ENCODE measurements at places on chromosomes 5 and 9.
A peak's percentile ranks its signal among the peaks of the same experiment; 100 is the strongest.

DNA sequence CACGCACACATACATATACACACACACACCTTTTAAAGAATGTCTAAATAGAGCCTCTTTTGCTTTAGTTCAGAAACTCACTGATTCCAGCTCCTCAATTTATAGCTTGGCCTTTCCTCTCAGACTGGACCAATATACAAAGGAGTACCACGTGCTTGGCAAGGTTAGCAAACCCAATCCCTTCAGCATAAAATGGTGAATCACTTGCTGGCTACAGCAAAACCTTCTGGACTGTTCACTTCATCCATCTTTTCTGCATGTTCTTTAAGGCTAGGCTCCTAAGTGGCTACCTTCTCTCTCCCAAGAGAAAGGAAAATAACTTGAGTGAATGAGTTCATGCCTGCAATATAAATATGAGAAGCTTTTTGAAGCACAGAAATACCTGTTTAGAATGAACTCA is 109.7 kb downstream of the LPAR1 start:
- DNase-seq: no peak

- DNase-seq: no peak
Observed at GRCh38 chr5:179874136-179874535, 15.5 kb upstream of the MRNIP start.

GRCh38 chr5:124697933-124698591 is 48.4 kb downstream of the ZNF608 start:
- no peak for DNase-seq

DNA sequence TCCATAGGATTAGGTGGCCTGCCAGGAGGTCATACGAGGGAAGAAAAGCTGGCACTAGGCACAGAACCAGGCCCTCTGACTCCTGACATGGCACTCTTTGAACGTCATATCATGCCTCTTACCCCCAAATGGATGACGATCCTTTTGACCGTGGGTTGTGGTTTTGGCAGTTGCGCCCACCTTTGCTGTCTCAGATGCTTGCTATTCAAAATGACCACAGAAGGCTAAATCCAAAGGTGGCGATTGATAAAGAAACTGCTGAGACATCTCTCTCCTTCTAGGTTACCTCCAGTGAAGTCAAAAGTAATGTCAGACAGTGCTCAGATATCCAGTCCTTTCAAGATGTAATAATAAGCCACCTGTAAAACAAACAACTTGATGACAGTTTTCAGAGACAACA is 385.0 kb downstream of the EFNA5 start:
- DNase-seq: peak; percentile 17

GRCh38 chr5:83474991-83475390 is 3.4 kb downstream of the VCAN start:
- no peak for DNase-seq

DNA sequence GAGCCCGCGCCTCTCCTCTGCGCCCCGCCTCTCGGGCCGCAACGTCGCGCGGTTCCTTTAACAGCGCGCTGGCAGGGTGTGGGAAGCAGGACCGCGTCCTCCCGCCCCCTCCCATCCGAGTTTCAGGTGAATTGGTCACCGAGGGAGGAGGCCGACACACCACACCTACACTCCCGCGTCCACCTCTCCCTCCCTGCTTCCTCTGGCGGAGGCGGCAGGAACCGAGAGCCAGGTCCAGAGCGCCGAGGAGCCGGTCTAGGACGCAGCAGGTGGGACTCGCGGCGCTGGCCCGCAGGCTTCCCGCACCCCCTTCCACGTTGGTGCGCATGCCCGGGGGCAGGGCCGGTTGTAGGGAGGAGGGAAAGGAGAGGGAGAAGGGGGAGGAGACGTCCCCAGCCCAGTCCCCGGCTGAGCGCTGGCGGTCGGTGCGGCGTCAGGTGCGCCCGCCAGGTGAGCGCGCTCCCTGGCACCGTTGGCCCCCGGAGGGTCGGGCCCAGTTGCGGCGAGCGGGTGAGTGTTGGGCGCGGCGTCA is at the start of gene OCLN:
OCLN (plus strand) TSS at position 400 of the 532 bp plus-strand sequence. CDS start 11,455 bp downstream, outside the sequence.
- DNase-seq: no peak

DNA sequence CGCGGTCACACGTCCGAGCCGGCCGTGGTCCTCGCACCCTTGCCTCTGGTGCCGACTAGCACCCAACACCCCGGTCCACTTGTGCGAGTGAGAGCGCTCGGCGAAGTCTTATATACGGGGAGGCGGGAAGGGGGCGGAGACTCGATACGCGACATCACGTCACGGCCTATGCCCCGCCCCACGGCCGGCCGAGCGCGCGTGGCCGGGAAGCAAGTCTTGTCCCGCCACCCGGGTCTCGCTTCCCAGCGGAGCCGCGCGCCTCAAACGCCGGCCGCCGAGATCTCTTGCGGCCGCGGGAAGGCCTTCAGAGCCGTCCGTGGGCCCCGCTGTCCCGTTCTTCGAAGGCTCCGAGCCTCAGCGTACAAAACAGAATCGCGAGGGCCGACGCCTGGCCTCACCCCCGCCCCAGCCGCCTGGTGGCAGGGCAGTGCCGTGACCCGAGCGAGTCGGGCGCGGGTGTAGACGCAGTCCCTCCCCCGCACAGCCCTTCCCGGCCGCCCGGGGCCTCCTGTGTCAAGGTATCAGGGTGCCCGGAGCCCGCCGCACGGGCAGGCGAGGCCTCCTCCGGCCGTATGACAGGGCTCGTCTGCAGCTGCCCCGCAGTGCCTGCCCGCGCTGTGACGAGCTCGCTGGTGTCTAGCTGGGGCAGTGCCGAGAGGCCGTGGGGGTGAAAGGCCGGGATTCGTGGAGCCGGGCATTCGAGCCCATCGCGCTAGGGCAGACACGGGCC is at the start of gene PLK2:
PLK2 (minus strand) TSS at position 85 of the 730 bp plus-strand sequence. CDS start 127 bp downstream, outside the sequence.
- peak; percentile 69 for DNase-seq

DNA sequence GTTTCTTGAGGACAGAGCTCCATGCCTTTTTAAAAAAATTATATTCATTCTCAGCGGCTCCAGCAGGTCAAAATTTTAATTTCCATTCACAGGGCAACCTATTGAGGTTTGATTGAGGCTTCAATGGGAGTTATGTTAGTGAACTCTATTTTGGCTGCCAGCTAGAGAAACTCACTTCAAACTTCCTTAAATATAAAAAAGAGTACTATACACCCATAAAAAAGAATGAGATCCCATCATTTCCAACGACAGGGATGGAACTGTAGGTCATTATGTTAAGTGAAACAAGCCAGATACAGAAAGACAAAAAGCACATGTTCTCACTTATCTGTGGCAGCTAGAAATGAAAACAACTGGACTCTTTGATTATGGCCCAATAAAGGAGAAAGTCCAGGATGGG is 176.8 kb upstream of the IL12B start:
- DNase-seq: no peak

- no peak for DNase-seq
Observed at GRCh38 chr9:124878021-124878420, 16.1 kb downstream of the ARPC5L start.

- no peak for DNase-seq
Observed at GRCh38 chr5:150527038-150527437, 19.1 kb downstream of the NDST1 start.

GRCh38 chr5:8839361-8840055 is 706.4 kb downstream of the SEMA5A start:
- DNase-seq: no peak

- DNase-seq: no peak
Observed at GRCh38 chr9:114315723-114316363, 7.1 kb upstream of the ORM1 start.

- DNase-seq: peak; percentile 38
Observed at GRCh38 chr5:159098603-159099436, 896 bp downstream of the EBF1 start.

- no peak for DNase-seq
Observed at GRCh38 chr5:84014966-84015365, 294.3 kb upstream of the HAPLN1 start.

DNA sequence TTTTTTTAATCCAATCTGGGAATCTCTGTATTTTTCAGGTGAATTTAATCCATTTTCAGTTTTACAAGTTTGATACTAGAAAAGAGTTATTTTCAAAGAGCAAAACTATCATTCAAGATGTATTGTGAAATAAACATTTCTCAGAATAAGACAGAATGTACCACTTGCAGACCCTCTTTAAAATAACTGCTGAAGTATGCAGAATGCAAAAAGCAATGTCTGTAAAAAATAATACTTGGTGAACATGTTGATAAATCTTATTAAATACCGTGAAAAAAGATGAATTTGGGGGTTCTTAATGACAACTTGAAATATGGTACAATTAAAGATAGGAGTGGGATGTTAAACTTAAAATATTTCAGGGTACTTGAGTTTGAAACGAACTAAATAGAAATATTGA is 26.1 kb upstream of the RASA1 start:
- no peak for DNase-seq

DNA sequence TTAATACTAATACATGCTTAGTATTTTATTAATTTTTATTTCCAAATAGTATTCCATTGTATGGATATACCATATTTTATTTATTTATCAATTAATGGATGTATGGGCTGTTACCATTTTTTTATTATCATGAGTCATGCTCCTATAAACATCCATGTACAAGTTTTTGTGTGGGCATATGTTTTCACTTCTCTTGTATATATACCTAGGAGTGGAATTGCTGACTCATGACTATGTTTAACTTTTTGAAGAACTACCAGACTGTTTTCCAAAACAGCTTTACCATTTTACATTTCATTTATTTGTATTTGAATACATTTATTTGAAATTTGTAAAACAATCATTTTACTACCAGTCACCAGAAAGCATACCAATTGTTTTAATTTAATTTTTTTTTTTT is 14.1 kb upstream of the LRRC19 start:
- no peak for DNase-seq

DNA sequence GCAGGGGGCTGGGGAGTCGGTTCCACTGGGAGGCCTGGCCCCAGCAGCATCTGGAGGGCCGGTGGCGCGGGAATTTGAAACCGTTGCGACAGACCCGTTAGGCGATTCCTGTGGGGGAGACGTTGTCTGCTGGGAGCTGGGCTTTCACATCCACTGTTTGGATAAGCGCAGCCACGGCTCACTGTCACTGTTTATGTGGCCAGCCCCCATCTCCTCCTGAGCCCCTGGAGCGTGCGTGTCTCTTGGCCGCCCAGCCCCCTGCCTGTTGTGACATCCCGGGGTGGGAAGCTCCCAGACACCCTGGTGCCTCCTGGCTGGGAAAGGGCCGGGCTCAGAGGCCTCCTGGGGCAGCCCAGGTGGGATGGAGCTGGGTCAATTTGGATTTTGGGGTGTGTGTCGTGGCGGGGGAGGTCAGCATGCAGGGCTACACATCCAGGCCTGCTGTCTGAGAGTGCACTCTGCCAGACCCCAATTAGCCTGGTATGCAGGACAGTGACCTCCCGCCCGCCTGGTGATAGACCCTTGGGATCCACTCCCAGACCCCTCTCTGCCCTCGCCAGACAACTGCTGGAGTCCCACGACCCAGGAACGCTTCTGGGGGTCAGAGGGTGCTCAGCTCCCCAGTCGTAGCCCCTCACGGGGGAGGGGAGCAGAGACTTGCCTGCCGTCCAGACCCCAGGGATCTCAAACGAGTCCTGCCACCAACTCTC is 62.0 kb upstream of the RNU6ATAC start:
- DNase-seq: no peak

Measured in stimulated activated CD8-positive, alpha-beta memory T cell treated with anti-CD3 and anti-CD28 coated beads, Interleukin-15, amount 100 ng/mL, for 48 hours (primary cell).